ENCODE measurements at places on chromosomes 3 and 15.

- DNase-seq, result peak; percentile 9
These were observed 8.5 kb upstream of the MYH15 start for GRCh38 chr3:108518895-108519294.

DNA sequence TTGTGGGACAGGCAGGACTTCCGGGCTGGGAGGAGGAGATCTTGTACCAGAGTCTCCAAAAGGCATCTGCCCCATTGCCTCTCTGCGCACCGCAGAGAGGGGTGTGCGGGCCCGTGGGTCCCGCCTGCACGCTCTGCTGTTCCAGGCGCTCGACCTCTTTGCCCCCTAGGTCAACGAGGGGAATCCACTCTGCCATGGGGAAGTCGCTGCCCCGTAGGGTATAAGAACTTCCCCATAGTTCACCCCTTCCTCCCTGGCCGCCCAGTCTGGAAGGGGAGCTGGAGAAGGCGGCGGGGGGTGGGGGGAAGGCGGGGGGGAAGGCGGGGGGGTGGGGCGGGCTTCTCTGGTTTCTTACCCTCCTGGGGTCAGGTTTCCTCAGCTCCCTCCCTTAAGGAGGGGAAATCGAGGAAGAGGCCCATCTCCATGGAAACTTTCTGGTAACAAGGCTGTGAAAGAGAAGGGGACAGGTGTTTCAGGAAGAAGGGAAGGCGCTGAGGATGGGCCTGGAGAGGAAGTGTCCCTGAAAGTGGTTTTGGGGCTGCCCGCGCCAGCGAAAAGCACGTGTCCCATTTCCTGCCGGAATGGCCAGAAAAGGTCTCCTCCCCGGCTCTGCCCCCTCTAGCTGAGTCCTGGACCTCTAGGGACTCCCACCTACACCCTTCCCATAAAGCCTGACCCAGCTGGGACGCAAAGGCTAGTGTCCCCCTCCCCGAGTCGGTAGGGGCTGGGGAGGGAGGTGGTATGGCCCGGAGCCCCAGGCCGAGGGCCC lies 27.5 kb downstream of the NR1I2 start:
- no peak for DNase-seq

DNA sequence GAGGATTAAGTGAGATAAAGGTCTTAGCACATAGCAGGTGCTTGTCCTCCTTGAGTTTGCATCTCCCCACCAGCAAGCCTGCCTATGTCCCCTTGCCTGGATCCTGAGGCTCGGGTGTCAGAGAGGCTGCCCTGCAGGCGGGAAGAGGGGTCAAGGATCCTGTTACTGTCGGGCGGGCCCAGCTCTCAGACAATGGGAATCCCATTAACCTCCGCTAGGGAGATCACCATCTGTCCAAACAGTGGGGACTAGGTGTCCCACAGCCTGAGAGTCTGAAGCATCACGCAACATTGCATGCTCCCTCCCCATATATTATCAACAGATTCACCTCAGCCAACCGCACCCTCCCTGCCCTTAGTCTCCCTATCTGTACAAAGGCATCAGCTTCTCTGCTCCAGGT lies 151.4 kb downstream of the FBLN2 start:
- DNase-seq, result no peak

- no peak for DNase-seq
These were observed 11.2 kb downstream of the ALDH1A3 start for GRCh38 chr15:100890850-100891249.

GRCh38 chr15:62896969-62897486 lies 145.5 kb upstream of the TPM1 start:
- DNase-seq, result peak; percentile 99

- no peak for DNase-seq
These were observed 13.8 kb downstream of the RPL39L start for GRCh38 chr3:187125319-187126031.

- no peak for DNase-seq
These were observed 20.8 kb downstream of the VGLL4 start for GRCh38 chr3:11622586-11623550.

DNA sequence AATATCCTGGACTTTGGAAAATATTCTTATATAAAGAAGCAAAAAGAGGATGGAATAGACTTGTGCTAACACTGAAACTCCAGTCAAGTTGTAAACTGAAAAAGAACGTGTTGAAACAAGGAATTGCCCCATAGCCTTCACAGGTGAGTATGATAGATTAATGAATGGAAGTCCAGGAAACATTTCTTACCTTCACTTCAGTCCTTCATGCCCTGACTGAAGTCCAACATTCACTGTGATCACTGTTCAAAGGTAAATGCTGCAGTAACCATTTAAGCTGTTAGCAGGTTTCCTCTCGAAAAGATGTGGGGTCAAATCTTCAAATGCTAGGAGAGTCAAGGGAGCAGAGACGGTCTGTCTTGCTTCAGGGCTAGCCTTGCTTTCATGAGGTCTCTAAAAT lies 46.1 kb downstream of the SLC30A4 start:
- DNase-seq, result no peak

DNA sequence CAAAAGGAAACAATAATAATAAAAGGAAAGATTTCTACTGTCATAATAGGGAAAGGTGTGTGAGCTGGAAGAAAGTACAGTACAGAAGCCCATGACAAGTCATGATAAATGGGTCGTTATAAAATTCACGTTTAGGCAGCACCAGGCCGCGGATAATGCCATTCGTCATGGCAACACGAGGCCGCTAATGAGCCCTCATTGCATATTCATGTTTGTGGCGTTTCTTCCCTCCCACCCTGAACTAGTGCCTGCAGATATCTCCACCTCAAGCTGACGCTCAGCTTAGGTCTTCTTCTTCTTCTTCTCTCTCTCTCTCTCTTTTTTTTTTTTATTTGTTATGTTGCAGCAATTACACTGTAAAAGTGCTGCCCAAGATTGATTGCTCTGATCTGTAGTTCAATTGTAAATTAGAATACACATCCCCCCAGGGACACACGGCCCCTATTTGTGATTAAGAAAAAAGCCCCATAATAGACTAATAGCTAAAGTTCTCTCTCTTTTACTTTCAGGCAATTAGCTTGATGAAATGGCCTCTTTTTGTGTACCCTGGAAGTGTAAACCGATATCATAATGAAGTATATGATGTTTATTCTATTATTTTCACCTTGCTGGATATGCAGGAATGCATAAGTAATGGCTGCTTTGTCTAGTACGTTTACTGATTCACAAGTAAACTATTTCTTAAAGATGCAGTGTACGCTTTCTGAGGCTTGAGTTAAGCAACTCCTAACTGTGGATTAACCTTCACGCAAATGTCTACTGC lies 61.9 kb upstream of the NR2F2 start:
- DNase-seq, result no peak

DNA sequence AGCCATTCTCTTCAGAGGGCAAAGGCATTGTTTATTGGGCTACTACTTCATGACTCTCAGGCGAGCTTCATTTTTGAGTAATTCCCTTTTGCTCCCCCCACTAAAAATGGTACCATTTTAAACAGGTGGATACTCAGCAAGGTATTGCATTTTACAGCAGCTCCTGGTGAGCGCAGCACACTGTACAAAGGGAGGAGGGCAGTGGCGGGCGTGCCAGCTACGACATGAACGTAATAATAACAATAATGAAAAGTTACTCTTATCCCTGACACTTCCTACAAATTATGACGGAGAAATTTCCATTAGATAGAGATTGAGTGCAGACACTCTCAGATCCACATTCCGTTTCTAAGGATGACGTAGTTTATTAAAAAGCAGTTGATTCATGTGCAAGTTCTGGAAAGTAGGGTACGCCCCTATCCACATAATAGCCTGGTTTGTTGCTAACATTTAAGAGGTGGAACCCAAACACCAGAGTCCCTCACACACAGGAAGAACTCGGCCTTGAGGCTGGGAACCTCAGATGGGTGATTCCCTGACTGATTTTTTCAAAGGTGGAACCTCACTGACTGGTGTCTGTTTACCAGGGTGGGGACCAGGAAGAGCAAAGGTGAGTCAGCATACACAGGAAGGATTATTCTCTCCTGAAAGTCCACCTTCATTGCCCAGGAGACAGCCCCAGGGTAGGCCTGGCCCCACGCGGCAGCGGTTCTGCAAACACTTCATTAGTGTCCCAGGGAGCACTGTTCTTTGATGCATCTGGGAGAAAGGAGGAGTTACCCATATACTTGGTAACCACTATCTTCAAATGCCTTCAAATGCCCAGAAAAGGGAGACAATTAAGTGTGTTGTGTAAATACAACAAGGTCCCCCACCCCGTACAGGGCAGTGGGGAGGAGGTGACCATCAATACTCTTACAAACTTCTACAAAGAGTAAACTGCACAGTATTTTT lies 69.9 kb downstream of the LDHAL6B start:
- no peak for DNase-seq

GRCh38 chr15:63094495-63094931 lies 27.1 kb upstream of the LACTB start:
- DNase-seq, result no peak

- peak; percentile 54 for DNase-seq
These were observed 53.4 kb downstream of the UBE2E1 start for GRCh38 chr3:23859012-23859743.

DNA sequence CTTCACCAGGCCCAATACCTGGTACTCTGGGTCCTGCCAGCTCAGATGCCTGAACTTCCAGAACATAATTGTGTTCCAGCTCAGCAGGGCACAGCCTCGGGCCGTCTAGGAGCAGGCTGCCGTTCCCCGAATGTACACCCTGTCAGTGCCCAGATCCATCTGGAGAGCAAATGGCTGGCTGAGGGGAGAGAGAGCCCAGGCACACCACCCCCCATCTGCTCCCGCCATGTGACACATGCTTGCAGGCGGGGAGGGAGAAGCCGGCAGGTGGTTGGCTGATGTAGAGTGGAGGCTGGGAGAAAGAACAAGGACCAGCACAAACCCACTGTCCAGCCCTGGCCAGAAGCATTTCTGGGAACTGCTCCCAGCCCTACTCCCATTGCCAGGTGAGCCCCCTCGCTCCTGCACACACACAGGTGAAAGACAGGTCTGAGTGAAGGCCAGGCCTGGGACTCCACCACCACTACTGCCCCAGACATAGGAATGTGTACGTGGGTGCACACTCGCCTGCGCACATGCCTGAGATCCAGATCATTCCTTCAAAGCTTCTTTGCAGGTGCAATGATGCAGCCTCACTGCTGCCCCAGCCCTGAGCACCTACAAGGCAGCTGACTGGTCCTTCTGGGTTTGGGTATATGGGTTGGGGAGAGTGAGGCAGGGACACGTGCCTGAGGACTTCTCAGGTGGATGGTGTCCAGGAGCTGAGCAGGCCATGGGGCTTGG lies 53.5 kb downstream of the SEMA5B start:
- no peak for DNase-seq

GRCh38 chr3:70312336-70312735 lies at the start of gene MDFIC2:
Gene MDFIC2 (minus strand): TSS chr3:70312638. CDS start chr3:70311973, 665 bp downstream.
- no peak for DNase-seq

GRCh38 chr3:44518782-44519156 lies 36.2 kb upstream of the ZKSCAN7 start:
- DNase-seq, result no peak

DNA sequence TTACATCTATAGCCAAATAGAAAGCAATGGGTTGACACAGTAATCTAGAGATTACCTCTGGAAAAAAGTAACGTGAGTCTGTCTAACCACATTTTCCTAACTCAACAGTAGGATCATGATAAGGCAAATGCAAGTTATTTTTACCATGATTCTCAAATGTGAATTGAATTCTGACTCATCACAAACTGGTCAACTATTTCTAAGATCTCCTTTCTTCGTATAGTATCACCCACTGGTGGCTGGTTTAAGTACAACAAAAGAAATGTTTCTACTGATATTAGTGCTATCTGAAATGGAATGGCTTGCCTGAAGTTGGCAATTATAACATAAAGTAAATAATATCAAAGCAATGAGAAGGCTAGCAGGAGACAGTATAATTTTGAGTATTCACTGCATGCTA lies 102.2 kb downstream of the ABI3BP start:
- peak; percentile 65 for DNase-seq
